ENCODE measurements at places on chromosomes 2 and 18.

- no peak for DNase-seq
Measured at GRCh38 chr2:74620671-74621070, 27.5 kb downstream of the M1AP start.

- DNase-seq, result no peak
Measured at GRCh38 chr2:233707940-233708644, 4.6 kb upstream of the UGT1A5 start.

- DNase-seq, result no peak
Measured at GRCh38 chr2:73020657-73021370, 50.7 kb downstream of the SFXN5 start.

GRCh38 chr2:138640921-138641676, 139.1 kb downstream of the NXPH2 start:
- DNase-seq, result no peak

DNA sequence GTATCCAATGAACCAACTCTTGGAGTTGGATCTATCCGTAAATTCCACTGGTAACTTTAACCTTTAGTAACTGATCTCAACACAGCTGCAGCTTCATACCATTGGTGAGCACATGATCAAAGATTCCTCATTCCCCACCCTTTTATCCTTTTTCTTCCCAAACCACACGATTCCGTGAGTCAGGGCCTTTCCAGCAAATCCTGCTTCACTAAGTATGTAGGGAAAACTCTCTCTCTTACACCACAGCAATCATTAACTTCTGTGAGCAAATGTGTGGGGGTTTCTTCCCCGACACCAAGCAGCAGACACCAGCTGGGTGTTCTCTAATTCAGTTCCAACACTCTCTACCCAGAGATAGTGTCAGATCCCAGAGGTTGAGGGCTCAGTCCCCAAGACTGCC, 23.5 kb downstream of the ELP2 start:
- DNase-seq, result no peak

DNA sequence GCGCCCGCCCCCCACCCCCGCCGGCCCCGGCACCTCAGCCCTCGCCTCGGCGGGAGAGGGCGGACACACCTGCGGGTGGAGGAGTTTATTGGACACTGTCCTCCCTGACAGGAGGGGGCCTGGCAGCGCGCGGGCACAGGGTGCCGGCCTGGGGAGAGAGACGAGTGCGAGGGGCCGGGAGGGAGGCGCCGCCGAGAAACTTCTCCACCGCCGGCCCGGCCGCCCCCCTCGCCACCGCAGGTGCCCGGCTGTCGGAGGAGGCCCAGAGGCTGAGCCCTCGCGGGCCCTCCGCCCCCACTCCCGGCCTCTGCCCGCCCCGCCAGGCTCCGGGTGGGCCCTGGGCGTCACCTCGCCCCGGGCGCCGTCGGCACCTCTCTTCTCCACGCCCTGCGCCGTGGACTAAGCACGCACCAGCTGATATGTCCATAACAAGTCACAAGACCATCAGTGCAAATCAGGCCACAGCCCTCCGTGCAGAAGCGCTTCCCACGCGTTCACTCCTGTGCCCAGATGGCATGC, 311.3 kb downstream of the CELF4 start:
- peak; percentile 36 for DNase-seq

DNA sequence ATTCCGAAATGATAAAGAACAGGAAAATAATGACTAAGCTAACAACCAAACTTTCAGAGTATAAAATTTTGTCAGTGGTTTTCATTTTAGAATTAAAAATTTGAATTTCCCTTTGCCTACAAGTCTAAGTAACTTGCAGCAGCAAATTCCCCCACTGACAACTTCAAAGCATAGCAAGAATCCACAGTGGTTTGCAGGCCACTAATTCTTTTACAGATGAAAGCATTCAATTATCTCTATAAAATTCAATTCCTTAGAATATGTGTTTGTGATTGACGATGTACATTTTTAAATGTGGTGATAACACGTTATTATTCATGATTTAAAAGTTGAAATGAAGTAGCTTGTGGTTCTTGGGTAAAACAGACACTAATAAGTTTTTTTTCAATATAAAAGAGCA, 100.6 kb downstream of the SMAD2 start:
- no peak for DNase-seq

GRCh38 chr18:3115447-3116030, 102.6 kb upstream of the LPIN2 start:
- DNase-seq, result no peak

DNA sequence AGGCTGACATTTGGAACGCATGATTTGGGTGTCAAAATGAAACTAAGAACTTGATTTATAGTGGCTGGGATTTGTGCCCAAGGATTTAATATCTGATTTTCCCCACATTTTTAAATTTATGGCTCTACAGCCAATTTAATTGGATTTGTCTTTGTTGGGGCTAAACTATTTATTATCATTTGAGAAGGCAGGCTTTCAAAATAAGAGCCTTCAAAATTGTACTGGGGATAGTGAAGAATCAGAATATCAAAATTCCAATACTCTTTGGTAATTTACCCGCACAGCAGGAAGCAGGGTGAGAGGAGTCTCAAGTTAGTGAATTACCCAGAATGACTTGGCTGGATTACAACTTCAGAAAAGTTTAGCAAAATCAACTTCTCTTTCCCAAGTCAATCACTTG, 278.1 kb downstream of the LRATD1 start:
- DNase-seq, result no peak

GRCh38 chr2:240579771-240580614, 6.5 kb upstream of the CAPN10 start:
- DNase-seq, result no peak

GRCh38 chr2:85889627-85890281, 964 bp upstream of the ST3GAL5 start:
- peak; percentile 16 for DNase-seq

Measured in right kidney (tissue), 9 donors.